ENCODE measurements at places on chromosomes 3 and 15.

DNA sequence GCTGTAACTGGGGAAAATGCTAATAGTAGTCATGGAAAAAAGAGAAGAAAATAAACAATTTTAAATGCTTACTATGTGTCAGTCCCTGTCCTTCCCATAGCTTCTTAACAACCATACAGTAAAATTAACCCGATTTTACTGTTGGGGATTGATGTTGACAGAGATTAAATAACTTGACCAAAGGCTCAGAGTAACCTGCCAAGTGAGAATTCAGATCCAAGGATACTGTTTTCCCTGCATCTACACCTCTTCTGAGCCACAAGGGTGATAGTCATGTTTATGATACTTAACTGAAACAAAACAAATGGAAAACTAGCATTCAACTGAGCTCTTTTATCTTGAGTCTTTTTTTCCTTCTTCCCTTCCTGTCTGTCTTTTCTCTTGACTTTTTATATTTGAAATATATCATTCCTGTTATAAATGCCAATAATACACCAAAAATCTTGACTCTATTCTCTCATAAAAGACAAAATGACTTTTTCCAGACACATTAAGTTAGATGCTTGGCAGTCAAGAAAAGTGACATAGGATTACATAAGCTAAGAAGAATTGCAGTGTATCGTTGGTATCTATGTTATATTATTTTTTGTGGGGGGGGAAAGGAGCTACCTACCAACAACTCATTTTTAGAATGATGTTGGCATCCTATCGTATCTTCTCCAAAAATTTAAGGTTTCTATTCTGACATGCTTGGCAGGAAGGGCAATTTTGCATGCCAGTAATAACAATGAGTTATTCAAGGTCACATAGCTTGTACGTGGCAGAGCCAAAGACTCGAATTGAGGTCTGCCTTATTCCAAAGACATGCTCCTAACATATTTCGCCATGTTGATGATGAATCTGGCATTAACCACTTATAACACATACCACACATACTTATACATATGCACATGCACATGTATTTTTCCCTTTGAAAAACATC is 306.6 kb upstream of the KCNH8 start:
- no peak for DNase-seq

DNA sequence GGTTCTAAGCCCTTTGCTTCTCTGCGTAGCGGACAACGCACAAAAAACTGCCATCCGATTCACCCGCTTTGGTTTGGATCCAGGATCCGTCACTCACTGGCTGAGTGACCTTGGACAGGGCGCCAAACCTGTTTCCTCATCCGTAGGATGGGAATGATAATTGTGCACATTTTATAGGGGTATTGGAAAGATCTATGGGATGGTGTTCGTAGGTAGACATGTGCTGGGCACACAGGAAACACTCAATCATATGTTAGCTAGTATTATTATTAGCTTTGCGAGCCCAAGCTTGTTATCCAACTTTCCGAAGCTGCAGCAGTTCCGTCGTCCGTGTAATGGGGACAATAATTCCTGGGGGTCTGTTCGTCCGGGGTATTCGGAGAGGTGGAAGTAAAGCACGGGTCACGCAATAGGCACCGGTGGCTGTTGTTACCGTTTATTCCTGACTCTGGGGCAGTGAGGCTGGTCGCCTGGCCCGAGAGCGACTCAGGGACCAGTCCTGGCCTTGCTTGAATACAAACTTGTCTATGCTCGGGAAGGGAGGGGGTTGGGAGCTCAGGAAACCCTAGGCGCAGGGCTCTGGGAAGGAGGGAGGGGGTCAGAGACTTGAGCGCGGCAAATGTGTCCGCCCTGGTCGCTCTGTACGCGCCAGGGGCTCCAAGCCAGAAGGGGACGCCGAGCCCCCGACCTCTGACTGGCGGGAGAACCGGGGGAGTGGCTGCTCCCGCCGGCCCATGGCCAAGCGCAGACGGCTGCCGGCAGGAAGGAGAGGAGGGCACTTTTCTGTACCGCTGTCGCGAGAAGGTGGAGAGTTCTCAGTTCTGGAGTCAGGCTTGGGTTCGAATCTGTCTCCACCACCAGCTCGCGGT is 1.3 kb downstream of the SPSB4 start:
- no peak for DNase-seq

- DNase-seq = peak; percentile 23
These were observed 401.9 kb upstream of the IL12A start for GRCh38 chr3:159586571-159587202.

GRCh38 chr3:76661527-76662250 is 378.2 kb upstream of the ROBO2 start:
- DNase-seq = no peak

GRCh38 chr15:77874063-77874462 is 203.4 kb downstream of the TBC1D2B start:
- DNase-seq = no peak

- DNase-seq = no peak
These were observed 29.7 kb downstream of the SEMA7A start for GRCh38 chr15:74403991-74404563.

DNA sequence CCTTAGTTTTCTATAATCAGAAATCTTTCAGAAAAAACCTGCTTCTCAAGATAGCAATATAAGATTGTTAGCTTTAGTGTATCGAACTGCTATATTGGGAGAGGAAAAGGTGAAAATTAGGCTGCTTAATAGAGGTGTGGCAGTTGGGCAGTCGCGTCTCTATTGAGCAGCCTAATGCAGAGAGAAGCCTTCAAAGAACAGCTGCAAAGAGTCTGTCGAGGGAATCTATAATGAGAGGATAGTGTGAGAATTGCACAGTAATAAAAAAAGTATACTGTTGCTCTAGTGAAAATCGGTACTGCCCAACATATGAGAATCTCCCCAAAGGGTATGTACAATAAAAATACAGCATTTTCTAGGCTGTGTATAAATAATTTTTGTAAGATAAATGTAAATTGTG is 184.4 kb downstream of the TCF12 start:
- DNase-seq = no peak

GRCh38 chr15:101501703-101502373 is 12.3 kb upstream of the PCSK6 start:
- peak; percentile 69 for DNase-seq

DNA sequence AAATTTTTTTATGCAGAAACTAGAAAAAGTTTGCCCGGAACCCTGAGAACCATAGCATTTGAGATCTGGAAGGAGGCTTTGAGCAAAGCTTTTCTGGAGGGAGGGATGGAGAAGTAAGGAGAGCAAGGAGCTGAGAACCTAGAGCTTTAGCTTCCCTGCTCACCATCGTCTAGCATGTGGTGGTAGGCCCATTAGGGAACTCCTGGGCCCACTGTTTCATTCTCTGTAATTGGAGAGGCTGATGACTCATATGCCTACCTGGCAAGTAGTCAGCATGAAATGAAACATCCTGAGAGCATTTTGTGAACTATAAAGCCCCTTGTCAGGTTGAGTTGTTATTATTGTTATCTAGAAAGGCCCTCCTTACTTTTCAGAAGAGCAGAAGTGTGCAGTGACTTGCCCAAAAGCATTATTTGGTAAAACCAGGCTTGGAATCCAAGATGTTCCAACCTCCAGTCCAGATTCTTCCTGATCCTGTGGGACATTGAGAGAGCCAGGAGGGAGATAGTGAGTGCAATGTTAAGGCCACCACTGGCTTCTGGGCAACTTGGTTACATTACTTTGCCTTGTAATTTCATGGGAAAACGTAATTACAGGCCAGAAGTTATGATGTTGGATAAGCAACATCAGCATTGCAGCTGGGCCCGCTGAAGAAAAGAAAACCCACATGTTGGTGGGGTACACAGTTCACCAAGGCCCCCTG is 104.5 kb upstream of the BFSP2 start:
- no peak for DNase-seq

GRCh38 chr3:45154641-45155147 is 8.5 kb upstream of the CDCP1 start:
- DNase-seq = no peak

GRCh38 chr3:106251160-106251892 is 382.5 kb upstream of the CBLB start:
- DNase-seq = no peak

DNA sequence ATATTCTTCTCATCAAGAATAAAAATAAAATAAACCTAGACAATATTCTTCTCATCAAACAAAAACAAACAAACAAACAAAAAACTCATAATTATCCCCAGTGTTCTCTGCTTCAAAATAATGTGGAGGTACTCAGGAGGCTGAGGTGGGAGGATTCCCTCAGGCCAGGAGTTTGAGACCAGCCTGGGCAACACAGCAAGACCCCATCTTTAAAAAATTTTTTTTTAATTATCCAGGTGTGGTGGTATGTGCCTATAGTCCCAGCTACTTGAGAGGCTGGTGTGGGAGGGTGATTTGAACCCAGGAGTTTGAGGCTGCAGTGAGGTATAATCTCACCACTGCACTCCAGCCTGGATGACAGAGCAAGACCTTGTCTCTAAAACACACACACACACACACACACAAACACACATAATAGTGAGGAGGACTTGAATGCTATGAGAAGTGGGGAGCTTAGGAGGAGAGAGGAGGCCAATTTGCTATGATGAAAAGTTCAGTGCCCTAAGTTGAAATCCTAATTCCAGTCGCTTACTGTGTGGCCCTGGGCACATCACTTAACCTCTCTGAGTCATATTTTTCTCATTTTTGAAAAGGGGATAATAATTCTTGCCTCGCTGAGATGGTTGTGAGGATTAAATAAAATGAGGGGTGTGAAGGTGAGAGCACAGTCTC is 35.8 kb upstream of the HERC1 start:
- DNase-seq = no peak

DNA sequence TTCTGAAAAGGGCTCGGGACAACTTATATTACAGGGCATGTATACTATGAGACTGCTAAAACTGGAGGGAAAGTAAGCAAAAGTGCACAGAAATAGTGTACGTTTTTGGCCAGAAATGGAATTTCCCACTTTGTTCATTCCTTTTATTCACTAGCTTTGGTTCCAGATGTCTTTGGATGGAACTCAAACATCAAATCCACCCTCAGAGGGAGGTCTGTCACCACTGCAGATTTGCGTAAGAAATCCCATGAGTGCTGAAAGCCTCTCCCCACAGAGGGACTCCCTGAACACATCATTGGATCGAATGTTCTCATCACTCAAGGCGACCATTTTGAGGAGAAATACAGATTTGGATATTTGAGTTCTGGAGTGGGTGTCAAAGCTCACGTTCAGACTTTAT is 71.6 kb downstream of the FEM1B start:
- no peak for DNase-seq

- no peak for DNase-seq
These were observed 38.0 kb downstream of the SRPRB start for GRCh38 chr3:133843634-133844033.

- DNase-seq = no peak
These were observed 4.0 kb upstream of the LMCD1 start for GRCh38 chr3:8497582-8497981.

DNA sequence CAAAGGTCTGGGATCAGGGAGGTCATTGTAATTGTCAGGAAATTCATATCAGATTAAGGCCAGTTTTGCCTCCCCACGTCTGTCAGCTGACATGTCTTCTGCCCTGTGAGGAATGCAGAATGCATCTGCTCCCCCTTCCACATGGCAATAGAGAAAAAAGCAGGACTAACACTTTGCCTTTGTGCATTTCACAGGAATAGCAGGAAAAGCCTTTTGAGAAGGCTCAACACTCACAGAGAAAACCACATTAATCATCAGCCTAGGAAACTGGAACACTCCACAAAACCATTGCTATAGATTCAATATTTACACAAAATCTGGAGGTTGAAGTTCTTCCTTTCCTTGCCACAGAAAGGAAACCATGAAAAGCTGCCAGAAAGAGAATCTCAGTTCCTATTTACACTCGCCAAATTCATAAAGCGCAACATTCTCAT is 165.2 kb upstream of the HES1 start:
- no peak for DNase-seq

GRCh38 chr3:115293321-115293720 is 146.2 kb upstream of the ZBTB20 start:
- DNase-seq = no peak

- DNase-seq = peak; percentile 59
These were observed 103.3 kb upstream of the PRTG start for GRCh38 chr15:55846116-55846707.

DNA sequence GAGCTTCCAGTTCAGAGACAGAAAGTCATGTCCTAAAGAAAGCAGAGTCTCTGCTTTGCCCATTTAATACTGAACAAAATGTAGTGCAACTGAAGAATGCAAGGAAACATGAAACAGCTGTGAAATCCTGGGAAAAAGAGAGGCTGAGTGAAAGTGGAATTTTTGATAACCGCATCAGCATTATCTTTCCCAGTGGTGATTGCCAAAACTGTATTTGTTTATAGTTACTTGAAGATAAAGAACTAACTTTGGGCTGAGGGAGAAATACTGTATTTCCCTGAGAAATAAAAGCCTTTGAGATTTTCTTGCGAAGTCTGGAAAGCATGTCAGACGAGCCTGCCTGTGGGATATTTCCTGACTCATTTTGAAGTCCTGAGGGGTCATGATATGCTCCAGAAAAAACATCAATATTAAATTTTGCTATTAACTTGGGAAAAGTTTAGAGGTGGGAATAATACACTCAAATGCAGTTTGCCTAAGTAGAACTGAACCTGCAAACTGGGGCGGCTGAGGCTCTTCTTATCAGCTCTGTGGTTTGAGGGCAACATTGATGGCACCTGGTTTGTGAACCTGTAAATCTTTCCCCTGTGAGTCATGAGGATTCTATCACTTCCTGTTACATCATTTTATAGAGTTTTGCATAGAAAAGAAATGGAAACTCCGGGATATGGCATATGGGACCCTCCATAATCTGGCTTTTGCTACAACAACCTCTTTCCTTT is 855.3 kb downstream of the MCTP2 start:
- DNase-seq = no peak

DNA sequence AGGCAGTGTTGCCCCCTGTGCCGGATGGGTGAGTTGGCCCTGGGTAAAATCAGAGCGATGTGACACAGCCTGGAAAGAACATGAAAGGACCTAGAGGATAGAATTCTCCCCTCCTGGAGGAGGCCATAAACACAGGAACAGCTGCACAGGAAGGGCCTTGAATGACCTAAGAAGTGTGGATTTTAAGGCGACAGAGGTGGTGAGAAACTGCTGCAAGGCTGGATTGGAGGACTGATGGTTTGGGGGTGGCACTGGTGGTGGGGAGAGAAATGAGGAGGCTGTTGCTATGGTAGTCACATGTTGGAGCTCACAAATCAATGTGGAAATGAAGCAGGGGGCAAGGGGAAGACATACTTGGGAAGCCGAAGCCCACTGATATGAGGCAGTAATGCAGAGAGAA is 13.8 kb downstream of the XIRP1 start:
- no peak for DNase-seq

DNA sequence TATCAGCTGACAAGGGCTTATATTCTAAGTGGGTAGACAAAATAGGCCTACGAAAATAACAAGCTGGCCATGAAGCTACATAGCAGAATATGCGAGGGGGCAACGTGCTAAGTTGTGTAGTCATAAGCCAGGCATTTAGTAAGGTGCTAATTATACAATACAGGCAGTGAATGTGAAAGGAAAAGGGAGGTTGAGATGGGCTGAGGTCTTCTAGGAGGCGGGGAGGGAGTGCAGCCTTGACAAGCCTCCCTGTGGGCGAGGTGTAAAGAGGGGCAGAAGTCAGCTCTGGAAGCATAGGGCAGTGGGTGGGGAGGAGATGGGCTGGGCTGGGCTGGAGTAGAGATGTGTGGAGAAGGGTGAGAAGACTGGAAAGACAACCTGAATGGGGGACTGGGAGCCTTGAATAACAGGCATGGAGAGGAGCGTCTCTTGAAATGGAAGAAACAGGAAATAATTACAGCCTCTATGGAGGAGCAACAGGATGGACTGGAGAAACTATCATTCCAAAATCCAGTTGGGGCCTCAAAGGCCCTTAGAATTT is 1.2 kb downstream of the TIGIT start:
- DNase-seq = no peak

All from midbrain (tissue), 1 donor.